ENCODE measurements at places on chromosomes 12 and 14.
A peak's percentile ranks its signal among the peaks of the same experiment; 100 is the strongest.

- no peak for DNase-seq
These were observed 169.1 kb downstream of the TSPAN9 start for GRCh38 chr12:3246253-3246652.

- DNase-seq = no peak
These were observed 54.3 kb downstream of the TECPR2 start for GRCh38 chr14:102417001-102417431.

DNA sequence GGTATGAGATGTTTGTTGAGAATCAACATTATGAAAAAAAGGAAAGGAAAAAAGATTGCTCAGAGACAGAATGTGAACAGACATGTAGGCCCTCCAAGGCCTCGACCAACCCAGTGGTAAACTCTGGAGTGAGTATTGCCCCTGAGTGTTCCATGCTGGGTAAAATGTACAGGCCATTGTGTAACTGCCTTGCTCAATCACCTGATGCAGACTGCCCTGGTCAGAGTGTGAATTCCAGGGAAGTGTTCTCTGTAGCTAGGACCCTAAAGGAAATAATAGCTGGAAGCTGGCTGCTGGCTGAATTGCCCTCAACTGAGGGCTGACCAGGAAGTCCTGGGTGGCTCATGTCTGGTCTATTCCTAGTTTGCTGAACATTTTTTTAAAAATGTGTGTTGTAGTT is 1081.4 kb upstream of the LRFN5 start:
- DNase-seq = no peak

DNA sequence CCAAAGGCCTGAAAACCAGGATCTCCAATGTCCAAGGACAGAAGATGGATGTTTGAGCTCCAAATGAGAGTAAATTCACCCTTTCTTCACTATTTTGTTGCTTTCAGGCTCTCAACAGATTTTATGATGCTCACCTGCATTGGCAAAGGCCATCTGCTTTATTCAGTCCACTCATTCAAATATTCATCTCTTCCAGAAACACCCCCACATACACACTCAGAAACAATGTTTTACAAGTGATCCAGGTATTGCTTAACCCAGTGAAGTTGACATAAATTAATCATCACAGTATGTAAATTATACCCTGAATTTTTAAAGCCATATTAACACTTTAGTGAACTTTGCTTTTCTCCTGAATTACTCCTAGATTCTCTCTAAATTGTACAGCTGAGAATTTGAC is 63.3 kb downstream of the DUSP6 start:
- DNase-seq = no peak

DNA sequence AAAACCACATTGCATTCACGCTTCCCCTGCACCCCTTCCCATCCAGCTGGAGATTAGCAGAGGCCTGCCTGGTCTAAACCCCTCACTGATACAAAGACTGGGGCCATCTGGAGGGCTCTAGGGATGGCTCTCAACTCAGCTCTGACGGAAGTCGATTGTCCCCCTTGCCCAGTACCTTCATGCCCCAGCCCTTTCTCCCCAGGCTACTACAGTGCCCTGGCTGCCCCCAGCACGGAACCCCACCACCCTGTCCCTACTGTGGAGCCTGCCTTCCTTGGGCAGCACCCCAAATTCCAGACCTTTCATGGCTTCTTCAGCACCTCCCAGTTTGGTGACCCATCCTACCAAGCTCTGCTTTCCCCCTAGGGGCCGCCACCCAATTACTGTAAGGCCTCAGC is 25.6 kb downstream of the ZFP36L1 start:
- no peak for DNase-seq

DNA sequence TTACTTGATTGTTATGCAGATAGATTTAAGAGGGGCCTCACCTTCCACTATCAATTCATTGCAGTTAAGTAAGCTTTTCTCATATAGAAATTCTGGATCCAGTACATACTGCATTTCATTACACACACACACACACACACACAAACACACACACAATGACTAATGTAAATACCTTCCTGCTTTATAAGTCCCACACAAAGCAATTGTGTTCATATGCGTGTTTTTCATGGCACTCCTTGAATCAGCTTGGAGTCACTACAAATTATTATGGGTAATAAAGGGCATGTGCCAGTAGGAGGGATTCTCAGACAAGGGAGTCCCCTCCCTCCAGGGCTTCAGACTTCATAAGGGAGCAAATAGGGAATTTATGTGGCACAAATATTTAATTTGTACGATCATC is 4.5 kb downstream of the MIPOL1 start:
- no peak for DNase-seq

DNA sequence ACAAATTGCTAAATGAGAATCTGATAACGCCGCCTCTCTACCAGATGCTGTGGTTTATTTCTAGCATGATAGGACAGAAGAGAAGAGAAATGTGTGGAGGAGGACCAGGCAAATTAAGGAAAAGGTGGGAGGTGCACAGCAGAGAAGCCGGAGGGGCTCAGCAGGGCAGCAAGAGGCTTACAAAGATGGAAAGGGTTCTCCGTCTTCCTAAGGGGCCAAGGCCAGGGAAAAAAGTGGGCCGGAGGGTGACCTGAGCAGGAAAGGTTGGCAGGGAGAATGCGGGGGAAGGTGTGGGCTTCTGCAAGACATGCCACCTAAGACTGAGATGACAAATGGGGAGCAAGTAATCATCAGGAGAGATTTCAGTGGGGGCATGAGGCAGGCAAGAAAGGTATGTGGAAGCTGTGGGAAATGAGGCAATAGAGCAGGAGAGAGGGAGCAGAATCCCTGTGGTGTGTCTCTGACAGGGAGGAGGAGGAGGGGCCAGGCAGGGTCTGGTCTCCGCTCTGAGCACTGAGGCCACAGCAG is 18.7 kb downstream of the MANSC1 start:
- DNase-seq = no peak

GRCh38 chr14:22509751-22510300 is 79.2 kb downstream of the DAD1 start:
- DNase-seq = peak; percentile 65

- no peak for DNase-seq
These were observed 12.8 kb upstream of the GSG1 start for GRCh38 chr12:13116259-13116658.

- no peak for DNase-seq
These were observed 693.8 kb downstream of the BCL11B start for GRCh38 chr14:98578204-98578603.

DNA sequence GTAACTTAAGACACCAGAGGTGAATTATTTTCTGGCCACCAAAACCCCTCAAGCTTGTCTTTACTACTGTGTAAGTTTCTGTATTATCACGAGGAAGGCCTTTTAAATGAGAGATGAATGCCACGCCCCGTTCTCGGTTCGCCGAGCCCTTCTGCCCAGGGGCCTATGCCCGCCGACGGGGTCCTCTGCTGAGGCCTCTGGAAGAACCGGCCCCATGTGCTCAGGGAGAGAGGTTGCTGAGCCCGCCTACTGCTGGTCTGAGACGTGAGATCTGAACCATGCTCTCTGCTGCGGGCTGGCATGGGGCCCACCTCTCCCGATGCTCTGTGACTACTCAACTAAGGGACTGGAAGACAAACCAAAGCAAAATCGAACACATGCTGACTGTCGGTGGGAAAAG is 21.0 kb downstream of the AMN start:
- DNase-seq = no peak

- DNase-seq = no peak
These were observed 983.0 kb upstream of the LRFN5 start for GRCh38 chr14:40623643-40624042.

- DNase-seq = no peak
These were observed 33.7 kb downstream of the SLC15A5 start for GRCh38 chr12:16243487-16244412.

- DNase-seq = no peak
These were observed 476.5 kb downstream of the FOXG1 start for GRCh38 chr14:29242755-29243754.

DNA sequence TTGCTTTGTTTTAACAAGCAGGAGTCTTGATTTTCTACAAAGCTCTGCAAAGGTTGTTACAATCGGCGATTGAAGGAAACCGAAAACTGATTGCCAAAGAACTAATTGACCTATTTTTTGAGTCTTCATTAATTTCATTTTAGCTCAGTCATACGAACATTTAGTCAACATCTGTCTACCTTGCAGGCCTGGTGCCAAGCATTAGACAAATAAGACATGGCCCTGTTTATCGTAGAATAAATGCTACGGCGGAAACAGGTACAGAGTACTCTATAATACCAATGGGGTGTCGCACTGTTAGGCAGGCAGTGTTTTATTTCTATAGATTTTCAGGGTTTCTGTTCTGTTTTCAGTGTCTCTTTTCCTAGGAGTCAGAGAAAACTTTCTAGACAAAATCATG is 171.5 kb downstream of the BCAT1 start:
- DNase-seq = no peak

- DNase-seq = no peak
These were observed 21.5 kb downstream of the FZD10 start for GRCh38 chr12:130183585-130184370.

- peak; percentile 57 for DNase-seq
These were observed 17.5 kb downstream of the YY1 start for GRCh38 chr14:100256339-100256895.

- DNase-seq = no peak
These were observed 48.7 kb upstream of the NAV3 start for GRCh38 chr12:77782034-77782433.

DNA sequence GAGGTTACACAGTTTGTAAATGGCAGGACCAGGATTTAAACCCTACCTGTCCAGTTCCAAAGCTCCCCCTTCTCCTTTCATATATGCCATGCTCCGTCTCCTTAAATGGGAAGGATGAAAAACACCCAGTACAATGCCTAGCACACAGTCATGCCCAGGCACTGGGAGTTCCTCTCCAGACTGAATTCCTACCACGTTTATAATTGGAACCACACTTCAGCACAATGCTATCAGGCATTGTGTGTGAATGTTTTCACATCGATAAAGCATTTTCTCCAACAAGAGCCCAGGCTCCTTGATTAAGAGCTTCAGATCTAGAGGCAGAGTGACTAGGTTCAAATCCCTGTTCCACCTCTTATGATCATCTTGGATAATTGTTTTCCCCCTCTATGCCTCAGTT is 2.7 kb upstream of the NUAK1 start:
- DNase-seq = no peak

DNA sequence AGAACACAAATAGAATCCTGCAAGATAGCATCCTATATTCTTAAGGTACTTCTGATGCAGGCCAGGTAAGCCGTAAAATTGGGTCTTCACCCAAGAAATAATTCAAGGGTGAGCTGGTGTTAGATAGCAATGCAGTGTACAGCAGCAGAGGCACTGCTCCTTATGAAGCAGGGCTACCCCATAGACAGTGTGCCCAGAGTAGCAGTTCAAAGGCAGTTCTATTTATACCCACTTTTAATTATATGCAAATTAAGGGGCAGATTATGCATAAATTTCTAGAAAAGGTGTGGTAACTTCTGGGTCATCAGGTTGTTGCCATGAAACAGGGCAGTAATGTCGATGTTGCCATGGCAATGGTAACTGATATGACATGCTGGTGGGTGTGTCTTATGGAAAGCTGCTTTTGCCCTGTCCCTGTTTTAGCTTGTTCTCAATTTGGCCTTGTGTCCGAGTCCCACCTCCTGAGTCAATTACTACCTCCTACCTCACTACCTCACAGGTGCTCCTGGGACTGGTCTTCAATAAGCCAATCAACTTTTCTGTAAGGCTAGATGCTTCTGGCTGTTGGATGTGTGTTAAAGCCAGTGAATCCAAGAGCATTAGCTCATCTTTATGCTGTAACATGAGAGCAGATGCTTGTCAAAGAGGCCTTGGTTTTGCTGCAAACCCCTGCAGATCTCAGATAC is 61.0 kb downstream of the PPM1A start:
- DNase-seq = no peak

DNA sequence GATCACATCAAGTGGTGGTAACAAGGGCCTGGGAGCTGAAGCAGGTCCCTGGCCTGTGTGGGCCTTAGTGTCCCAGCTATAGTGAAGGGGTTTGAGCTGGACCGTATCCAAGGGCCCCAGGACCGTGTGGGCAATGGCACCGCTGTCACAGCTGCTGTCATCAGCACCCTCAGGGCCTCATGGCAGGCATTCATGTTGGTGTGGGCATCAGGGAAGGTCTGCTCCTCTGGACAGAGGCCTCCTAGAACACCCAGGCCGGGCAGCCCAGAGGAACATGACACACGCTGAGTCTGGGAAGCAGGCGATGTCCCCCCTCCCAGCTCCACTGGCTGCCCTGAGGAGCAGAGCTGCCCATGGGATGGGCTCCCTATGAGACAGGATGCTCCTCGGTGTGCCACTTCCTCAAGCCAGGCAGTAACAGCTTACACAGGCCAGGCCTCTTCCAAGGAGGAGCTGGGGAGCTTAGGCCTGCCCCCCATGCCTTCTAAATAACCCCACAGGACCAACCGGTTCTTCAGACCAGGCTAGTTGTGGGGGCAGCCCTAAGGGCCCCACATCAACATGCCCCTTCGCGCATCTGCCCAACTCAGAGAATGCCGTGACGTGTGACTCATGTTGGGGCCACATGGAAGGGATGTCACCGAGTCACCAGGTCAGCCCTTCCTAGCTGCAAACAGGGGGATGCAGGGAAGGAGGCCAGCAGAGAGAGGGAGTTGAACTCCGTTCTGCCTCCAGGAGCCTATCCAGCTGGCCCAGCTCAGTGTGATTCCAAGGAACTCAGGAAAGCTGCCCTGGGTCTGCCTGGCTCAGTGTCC is 80.4 kb downstream of the PITPNM2 start:
- no peak for DNase-seq

DNA sequence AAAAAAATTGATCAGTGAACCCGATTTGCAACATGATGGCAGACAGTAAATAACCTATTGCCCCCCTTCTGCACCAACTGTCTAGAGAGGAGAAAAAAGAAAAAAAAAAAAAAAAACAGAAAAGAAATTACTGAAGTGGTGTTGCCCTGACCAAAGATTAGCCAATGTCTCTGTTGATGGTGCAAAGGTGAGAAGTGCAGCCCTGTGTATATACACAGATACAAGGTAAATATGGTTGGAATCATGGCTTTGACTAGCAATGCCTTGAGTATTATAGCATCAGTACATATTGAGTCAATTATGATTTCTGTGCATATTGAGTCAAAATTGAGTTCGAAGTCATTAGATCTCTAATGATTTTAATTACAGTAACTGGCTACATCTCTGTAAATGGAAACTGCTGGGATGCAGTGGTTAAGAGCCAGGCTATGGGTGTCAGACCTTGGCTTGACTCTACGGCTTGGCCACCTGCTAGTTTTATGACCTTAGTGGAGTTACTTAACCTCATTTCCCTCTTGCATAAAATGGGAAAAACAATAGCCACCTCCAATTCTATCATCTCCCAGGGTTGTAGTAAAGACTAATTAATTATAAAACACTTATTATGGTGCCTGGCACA is 51.0 kb downstream of the EGLN3 start:
- no peak for DNase-seq

DNA sequence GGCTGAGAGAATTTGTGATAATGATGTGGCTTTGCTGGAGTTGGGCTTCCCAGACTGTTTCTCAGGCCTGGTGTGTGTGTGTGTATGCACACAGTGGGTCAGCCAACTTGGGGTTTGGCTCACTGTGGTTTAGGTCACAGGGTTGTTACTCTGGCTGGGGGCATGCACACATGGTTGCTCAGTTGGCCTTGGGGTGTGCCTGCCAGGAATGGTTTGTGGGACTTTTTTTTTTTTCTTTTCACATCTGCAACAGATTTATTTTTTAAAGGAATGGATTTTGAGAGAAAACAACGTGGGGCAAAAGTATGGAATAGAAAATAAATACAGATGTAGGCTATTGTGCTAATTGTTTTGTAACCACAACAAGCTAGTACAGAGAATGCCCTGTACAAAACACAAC is 25.0 kb upstream of the GTF2A1 start:
- no peak for DNase-seq

GRCh38 chr12:53255996-53256395 is 12.1 kb upstream of the ESPL1 start:
- peak; percentile 59 for DNase-seq
